ENCODE measurements at places on chromosomes 4 and X. TPM values are rescaled to one million over a fixed set of nuclear protein-coding genes. Genes with fewer than 3 reads are reported as not detected.

The GLRA3 gene
- total RNA-seq, result not detected

The TENM3 gene
- 32.8 TPM for total RNA-seq

The SPANXD gene
- 2.9 TPM for total RNA-seq

The F11 gene
- total RNA-seq, result not detected

The UBA6 gene
- 95.4 TPM for total RNA-seq

The GPR173 gene
- 2.8 TPM for total RNA-seq

The SPANXN4 gene
- total RNA-seq, result not detected

GRCh38 chr4:84291969-84292368 lies 207.1 kb downstream of the NKX6-1 start:
- DNase-seq, result no peak

DNA sequence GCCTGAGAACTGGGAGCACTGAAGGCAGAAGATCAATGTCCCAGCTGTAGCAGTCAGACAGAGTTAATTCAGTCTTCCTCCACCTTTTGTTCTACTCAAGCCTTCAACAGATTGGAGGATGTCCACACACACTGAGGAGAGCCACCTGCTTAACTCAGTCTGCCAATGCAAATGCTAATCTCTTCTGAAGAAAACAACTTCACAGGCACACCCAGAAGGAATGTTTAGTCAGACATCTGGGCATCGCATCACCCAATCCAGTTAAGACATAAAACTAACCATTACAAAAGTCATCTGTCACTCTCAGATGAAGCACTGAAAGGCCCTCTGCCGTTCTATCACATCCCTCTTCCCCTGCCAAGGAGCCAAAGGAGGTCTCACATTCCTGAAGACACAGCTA lies 173.7 kb downstream of the CENPC start:
- DNase-seq, result no peak

- no peak for DNase-seq
Measured at GRCh38 chr4:131547506-131547981, 1601.5 kb upstream of the PCDH10 start.

- no peak for DNase-seq
Measured at GRCh38 chr4:92658318-92658717, 354.6 kb downstream of the GRID2 start.

GRCh38 chr4:78483811-78484210 lies 67.8 kb upstream of the ANXA3 start:
- no peak for DNase-seq

DNA sequence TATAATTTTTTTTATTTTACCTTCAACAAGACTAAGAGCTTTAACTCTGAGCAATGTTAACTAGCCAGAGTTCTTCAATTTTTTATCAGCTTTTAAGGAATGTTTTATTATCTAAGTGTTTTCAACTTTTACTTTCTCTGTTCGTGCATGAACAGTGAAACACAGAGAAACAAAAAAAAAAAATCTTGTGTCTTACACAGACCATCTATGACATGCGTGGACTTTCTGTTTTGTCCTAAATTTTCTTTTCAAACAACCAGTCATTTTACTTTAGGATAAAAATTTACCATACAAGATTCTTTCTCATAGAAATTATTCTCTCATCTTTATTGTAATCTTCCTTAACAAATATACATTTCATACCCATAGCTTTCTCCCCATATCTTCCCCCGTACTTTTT lies 731.9 kb upstream of the PCDH10 start:
- DNase-seq, result no peak

DNA sequence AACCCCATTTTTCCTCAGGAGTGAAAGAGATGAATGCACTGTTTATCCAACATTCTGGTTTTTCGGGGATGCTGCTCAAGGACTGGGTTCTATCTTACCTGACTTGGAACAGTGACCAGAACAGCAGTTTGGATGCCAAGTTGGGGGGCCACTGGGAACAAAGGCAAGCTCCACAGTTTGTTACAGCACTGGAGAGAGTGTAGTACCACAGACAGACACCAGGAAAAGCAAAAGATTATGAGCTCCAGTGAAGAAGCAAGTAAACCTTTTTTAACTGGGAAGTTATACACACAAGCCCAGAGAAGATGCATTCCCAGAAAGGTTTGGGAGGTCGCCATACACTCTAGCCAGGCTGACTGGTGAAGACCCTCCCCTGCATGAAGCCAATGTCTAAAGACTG lies 13.6 kb downstream of the C4orf36 start:
- DNase-seq, result no peak

DNA sequence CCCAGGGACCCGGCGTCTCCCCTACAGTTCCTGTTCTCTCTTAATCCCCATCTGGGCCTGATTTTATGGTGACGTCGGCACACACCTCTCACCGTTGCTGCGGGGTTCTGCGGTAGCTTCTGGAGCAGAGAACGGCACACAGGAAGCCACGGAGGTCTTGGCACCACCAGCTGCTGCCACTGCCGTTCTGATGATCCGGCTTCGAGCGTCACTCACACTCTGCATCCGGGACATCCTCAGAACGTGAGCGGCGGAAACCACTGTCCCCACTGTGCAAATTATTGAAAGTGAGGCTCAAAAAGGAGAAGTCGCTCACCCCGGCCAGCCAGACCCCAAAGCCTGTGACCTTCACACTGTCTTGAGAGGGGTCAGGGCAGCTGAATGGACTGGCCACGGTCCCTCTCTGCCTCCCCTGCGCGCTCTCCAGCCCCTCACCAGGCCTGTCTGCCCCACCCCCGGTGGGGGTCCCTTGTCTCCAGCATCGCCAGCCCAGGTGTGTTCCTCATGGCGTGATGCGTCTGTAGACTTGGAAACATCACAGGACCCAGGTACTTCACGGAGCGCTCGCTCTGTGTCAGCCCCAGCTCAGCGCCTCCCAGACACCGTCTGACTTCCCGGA lies 201.1 kb downstream of the AFAP1 start:
- DNase-seq, result no peak

DNA sequence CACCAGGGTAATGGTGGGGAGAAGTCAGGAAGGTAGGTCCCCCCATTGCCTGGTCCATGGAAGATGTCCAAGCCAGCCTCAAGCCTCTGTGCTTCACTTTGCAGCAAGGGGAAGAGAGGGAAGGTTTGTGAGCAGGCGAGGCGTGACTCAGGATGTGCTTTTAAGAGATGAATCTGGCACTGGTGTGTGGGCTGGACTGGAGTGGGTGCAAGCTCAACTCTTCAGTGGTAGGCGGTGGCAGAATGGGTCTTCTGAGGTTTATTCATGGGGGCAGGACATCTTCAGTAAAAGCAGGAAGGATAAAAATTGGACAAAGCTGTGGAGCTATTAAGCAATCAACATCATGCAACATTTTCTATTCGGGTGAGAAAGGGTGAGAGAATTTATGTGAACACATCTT lies 19.4 kb downstream of the GPM6B start:
- DNase-seq, result no peak

- DNase-seq, result no peak
Measured at GRCh38 chrX:153623310-153624029, 23.5 kb upstream of the DUSP9 start.

- DNase-seq, result peak; percentile 99
Measured at GRCh38 chr4:8393593-8394038, 46.9 kb downstream of the ACOX3 start.

GRCh38 chrX:6694977-6695376 lies 160.1 kb upstream of the VCX3A start:
- no peak for DNase-seq

- DNase-seq, result peak; percentile 51
Measured at GRCh38 chr4:76012388-76012801, 5.1 kb upstream of the CXCL9 start.

DNA sequence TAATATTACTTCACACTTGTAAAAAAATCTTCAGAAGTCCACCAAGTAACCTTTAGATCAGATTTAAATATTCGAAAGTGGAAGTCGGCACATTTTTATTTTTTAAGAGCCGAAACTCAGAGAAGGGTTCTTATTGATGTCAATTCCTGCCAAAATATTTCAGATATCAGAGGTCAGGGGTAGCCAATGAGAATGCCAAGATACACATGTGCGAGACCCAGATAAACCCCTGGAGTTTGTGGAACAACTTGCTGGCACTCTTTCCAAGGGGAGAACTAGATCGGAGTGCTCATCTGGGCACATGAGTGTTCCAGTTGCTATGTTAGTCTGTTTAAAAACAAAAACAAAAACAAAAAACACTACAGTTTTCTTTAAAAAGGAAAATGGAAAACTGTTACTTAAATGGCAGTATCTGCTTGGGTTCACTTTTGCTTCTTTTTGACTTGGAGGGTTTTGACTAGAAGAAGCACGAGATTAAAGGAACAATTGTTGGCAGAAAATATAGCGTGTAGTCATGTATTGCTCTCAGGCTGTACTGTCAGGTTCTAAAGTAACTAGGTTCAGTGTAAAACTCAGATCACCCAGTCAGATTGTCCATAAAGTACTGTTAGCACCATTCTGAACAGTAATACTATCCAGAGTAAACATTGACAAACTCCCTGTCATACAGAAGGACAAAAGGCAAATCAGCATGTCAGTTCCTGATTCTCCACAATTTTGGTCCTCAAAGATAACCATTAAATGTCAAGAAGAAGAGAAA lies 188.0 kb upstream of the PACRGL start:
- DNase-seq, result no peak

GRCh38 chr4:56656346-56656643 lies 24.8 kb downstream of the HOPX start:
- no peak for DNase-seq

DNA sequence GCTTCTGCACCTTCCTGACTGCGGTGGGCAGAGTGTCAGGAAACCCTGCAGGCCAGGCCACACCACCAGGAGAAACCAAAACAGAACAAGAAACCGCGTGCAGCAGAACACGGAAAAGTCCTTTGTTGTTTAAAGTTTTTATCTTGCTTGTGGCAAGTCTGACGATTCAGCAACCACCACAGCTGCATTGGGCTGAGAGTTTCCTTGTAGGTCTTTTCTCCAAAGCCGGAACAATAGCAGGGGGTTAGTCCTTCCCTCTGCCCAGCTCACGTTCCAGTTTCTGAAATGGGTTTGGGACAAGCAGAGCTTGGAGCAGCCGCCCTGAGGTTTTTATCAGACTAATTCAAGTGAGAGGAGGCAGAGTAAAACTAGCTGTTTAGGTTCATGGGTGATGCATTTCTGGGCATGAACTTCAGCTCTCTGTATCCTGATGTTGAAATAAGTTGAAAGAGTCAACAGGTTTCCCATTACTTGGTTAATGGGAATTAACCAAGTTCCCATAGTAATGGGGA lies 216.9 kb downstream of the PTTG2 start:
- no peak for DNase-seq

DNA sequence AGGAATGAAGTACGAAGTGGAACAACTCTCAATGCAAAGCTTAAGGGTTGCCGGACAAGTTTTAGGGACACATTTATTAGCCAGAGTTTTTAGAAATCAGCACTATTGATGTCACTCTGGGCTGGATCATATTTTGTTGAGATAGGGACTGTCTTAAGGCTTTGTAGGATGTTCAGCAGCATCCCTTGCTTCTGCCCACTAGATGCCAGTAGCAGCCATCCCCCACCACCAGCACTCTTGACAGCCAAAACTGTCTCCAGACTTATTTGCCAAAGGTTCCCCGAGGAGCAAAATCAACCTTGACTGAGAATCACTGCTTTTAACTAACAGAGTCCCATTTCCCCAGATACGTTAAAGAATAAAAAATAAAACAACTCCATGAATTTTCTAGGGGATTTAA lies 1497.3 kb downstream of the STIM2 start:
- peak; percentile 13 for DNase-seq

- no peak for DNase-seq
Measured at GRCh38 chrX:54029529-54030143, 14.6 kb downstream of the PHF8 start.

DNA sequence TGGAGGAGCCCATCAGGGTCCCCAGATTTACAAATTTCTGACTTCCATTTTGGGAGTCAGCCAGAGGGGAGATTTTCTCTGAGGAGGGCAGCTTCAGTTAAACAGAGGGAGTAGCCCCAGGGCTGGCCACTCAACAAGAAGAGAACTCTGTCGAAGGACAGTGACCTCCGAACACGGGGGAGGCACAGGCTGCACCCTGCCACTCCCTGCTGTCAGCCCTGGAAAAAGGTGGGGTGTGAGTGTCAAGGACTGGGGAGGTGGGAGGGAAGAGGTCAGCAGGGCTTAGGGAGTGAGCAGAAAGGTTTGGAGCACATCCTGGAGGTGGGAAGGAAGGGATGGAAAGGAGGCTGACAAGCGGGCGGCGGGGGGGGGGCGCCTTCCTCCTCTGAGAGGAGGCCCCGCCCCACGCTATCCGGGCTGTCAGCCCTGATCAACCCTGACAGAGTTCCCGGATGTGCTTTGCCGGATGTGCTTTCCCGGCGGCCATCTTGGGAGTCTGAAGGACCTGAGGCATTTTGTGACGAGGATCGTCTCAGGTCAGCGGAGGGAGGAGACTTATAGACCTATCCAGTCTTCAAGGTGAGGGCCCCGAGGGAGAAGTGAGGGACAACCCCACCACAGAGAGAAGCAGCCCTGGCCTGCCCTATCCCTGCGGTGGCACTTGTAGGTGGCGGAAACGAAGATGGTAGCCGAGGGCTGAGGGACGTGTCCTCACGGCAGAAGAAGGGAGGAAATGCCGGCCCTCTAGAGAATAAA lies at the start of gene MAGEC1:
MAGEC1 (plus strand) TSS at position 495 of the 756 bp plus-strand sequence. CDS start 1,179 bp downstream, outside the sequence.
- DNase-seq, result no peak

DNA sequence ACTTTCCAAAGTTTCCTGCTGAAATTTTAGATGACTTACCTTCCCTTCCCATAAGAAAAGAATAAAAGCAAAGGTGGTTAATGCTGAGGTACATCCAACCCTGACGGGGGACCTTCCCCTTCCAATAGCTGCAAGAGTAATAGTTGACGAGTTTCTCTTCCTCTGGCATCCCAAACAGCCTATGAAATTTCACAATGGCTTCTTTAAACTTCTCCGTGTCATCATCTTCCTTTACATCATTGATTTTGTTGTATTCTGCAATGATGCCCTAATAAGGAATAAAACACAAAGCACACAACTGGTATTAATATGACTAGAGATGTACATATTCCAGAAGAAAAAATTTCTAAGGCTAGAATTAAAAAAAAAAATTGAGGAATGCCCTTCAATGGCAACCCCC lies 76.6 kb downstream of the TBC1D9 start:
- no peak for DNase-seq

GRCh38 chrX:16897445-16897844 lies 27.3 kb upstream of the RBBP7 start:
- no peak for DNase-seq
